ENCODE measurements at places on chromosomes 5 and 9. TPM values are rescaled to one million over a fixed set of nuclear protein-coding genes. Genes with fewer than 3 reads are reported as not detected.

DNA sequence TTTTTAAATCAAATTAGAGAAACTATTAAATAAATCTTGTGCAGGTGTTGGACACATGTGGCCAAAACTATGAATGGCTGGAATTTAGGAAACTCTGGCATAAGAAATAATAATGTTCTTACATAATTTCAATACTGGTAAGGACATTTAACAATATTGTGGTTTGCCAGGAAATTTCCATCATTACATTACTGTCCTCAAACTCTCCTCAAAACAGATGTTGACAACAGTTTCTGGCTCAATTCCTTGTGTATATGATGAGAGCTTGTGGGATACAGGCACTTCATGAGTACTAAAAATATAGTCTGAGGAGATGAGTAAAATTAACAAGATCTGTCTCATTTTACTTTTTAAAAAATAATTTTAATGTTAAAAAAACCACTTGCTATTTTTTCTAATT is 27.9 kb downstream of the MCTP1 start:
- H3K27ac ChIP-seq = no peak overlapping the region
- H3K4me3 ChIP-seq = no peak overlapping the region
- DNase-seq = no peak
- no peaks in the 10 kb centered on the region for H3K36me3 ChIP-seq
- no peaks in the 10 kb centered on the region for H3K27me3 ChIP-seq

- no peaks in the 10 kb centered on the region for H3K4me1 ChIP-seq
- no peak overlapping the region for H3K4me3 ChIP-seq
- DNase-seq = no peak
- no peaks in the 10 kb centered on the region for H3K36me3 ChIP-seq
- H3K27me3 ChIP-seq = no peaks in the 10 kb centered on the region
Observed at GRCh38 chr9:7608261-7608660, 191.3 kb downstream of the DMAC1 start.

- no peaks in the 10 kb centered on the region for H3K27me3 ChIP-seq
- no peaks in the 10 kb centered on the region for H3K36me3 ChIP-seq
- no peak overlapping the region for H3K4me3 ChIP-seq
- H3K4me1 ChIP-seq = no peaks in the 10 kb centered on the region
- no peak overlapping the region for H3K27ac ChIP-seq
Observed at GRCh38 chr5:98433673-98434072, 339.8 kb upstream of the RGMB start.

Gene RABEPK
- 13.8 TPM for polyA plus RNA-seq
